ENCODE measurements at places on chromosomes 2 and 18. TPM values are rescaled to one million over a fixed set of nuclear protein-coding genes. Genes with fewer than 3 reads are reported as not detected.

DNA sequence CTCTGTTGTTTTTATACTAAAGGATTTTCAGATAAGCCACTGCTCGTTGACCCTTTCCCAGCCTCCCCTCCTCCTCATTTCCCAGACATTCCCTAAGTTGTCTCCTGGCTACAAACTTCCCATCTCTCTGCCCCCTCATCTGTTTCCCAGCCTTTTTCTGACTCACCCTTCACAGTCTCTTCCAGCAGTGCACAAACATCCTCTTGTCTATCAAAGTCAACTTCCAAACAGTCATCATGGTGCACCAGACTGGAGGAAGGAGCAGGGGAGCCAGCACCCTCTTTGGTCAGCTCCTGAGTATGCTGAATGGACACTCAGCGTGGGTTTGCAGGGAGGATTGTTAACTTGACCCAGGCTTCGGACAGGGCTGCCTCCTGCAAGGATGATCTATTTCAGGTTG is 26.6 kb upstream of the SPRED2 start:
- H3K27ac ChIP-seq: no peak overlapping the region
- no peaks in the 10 kb centered on the region for H3K36me3 ChIP-seq
- H3K4me1 ChIP-seq: no peaks in the 10 kb centered on the region
- no peaks in the 10 kb centered on the region for H3K27me3 ChIP-seq
- no peak overlapping the region for H3K4me3 ChIP-seq

GRCh38 chr2:127233710-127234109 is 13.6 kb upstream of the CYP27C1 start:
- no peak overlapping the region for H3K4me3 ChIP-seq
- DNase-seq: no peak
- no peaks in the 10 kb centered on the region for H3K27me3 ChIP-seq
- no peaks in the 10 kb centered on the region for H3K4me1 ChIP-seq

GRCh38 chr2:98799375-98800329 is 68.7 kb upstream of the MGAT4A start:
- H3K27ac ChIP-seq: no peak overlapping the region
- H3K36me3 ChIP-seq: peaks cover 9% of the 10 kb centered on the region
- no peaks in the 10 kb centered on the region for H3K4me1 ChIP-seq

Gene HOXD10
- not detected for total RNA-seq

Measured in Peyer's patch (tissue), 4 donors.